Left cardiac atrium (tissue), 4 donors: ENCODE measurements at places on chromosomes 11 and 22. TPM values are rescaled to one million over a fixed set of nuclear protein-coding genes. Genes with fewer than 3 reads are reported as not detected.

GRCh38 chr11:20609727-20610707, 10.6 kb downstream of the SLC6A5 start:
- peak; percentile 81 for DNase-seq

ZP1 gene
- total RNA-seq: not detected

DNA sequence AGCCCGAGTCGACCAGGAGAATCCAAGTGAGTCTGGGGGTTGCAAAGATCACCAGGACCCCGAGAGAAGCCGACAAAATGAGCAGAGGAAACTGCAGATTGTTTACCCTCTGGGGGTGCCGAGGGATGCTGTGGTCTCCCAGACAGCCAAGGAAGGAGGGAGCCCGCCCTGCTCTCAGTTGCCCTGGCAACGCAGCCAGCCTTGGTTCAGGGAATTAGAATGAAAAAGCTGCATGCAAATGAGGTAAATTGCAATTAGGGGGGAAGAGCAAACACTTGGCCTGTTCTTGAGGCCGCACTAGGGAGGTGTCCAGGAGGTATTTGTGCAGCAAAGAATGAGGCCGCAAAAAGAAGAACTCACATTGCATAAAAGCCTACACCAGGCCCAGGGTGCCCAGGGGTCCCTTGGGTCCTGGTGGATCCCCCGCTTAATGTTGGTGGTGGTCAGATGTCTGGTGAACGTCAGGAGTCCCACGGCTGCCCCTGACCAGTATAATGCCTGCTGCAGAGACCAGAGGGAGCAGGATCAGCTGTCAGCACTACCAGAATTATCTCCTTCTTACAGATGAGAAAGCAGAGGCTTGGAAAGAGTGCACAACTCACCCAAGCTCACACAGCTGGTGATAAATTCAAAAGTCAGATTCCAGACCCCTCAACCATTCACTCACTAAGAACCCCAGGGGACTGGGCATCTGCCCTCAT, 40.3 kb upstream of the ATXN10 start:
- no peak for DNase-seq

FAM83F gene
- total RNA-seq: 2.2 TPM

ABTB2 gene
- 12.5 TPM for total RNA-seq

DNA sequence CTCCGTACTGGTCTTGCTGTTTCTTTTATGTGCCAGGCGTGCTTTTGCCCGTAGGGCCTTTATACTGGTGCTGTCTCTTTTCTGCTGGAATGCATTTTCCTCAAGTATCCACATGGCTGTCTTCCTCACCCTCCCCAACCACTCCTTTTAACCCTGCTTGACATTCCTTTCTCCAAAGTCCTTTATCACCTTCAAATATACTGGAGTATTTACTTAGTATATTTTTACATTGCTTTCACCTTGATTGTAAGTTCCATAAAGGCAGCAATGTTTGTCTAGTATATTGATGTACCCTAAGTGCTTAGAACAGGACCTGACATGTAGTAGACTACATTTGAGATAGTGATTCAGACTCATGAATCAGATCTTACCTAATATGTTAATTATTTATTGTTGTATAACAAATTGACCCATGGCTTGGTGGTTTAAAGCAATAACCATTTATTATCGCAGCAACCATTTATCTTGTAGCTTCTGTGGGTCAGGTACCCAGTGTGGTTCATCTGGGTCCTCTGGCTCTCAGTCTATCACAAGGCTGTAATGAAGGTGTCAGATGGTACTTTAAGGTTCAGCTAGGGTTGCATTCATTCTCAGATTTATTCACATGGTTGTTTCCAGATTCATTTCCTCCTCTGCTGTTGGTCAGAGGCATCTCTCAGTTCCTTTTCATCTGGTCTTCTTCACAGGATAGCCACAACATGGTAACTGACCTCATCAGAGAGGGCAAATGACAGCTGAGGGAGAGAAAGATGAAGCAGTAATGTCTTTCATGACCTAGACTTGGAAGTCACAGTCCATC, 34.2 kb downstream of the DDX10 start:
- DNase-seq: no peak

GLYAT gene
- total RNA-seq: 8.2 TPM

DNA sequence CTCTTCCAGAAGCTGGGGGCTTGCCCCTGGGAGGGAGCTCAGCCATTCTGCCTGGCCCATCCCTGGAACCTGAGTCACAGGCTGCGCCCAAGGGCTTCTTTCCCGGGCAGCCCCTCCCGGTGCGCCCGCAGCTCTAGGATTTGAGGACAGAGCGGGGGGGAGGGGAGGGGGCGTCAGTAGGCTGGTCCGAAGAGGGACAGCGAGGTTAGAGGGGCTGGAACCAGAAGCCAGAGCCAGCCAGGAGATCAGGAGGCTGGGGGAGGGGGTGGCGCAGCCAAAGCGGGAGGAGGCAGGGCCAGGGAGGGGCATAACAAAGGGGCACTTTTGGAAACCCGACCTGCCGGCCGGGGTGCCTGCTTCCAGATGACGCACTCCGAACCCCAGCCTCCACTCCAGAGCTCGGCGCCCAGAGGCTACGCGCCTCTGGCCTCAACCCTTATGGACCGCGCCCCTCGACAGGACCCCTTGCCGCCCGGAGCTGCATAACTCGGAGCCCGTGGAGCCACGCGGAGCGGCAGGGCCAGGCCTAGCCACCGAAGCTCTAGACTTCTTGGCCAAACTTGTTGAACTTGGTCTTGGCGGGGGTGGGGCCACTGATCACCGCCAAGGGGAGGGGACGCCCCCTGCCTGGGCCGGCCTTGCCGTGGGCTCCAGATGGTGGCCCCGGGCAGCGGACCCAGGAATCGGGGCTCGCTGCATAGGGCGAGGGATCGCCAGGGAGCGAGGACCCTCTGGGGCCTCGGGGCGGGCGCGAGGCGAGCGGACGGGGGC, 744 bp downstream of the PACSIN3 start:
- peak; percentile 62 for DNase-seq

HTR3B gene
- not detected for total RNA-seq

DNA sequence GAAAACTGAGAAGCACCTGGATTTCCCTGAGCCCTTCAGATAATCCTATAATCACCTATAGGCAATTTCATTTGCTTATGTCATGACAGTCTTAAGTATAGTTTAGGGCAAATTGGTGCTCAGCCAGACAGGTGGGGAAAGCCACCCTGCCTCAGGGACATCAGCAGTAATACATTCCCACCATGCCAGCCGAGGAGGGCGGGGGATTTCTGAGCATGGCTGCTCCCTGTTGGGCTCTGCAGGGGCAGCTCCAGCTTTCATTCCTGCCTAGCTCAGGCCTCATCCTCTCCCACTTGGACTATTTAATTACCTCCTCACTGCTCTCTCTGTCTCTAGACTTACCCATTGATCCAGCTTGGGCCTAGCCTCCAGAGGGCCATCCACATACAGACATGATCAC, 9.0 kb upstream of the DRD2 start:
- DNase-seq: no peak

- no peak for DNase-seq
Measured at GRCh38 chr11:28675183-28675582, 567.0 kb downstream of the METTL15 start.

GRCh38 chr11:94806014-94806413, 37.9 kb downstream of the AMOTL1 start:
- DNase-seq: peak; percentile 47

RRM1 gene
- 21.6 TPM for total RNA-seq

RAB39A gene
- total RNA-seq: 1.1 TPM

- DNase-seq: no peak
Measured at GRCh38 chr22:45970705-45971407, 6.1 kb downstream of the WNT7B start.
